RWPE1 (cell line): ENCODE measurements at places on chromosomes 1 and 21.

- DNase-seq, result no peak
These were observed 35.1 kb downstream of the PTPRF start for GRCh38 chr1:43565600-43566360.

DNA sequence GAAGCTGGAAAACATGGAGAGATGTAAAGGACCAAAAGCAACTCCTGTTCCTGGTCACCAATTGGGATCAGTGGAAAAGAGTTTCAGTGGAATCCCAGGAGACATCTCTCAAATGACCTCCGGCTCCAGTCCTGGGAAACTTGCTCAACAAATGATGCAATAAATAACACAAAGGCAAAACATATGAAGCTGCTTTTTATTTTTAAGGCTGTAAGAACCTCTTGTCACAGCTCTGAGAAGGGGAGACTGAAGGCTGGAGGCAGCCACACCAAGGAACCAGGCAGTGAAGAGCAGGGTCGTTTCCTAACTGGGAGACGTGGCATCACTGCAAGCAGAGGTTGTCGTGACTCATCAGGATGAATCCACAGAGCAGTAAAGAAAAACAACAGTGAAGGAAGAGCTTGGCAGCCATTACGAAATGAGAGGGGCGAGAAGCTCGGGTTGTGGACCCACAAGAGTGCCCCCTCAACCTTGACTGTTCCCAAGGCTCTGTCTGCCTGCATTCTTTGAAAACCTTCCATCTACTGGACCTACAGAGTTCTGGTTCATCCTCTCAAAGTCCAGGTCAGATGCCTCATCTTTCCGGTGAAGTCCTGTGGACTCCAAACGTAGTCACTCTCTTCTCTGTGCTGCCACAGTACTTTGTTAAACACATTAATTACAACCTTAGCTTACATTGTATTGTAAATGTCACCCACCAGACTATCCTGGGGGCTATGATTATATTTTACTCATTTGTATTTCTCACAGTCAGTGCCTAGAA lies 32.1 kb downstream of the JAK1 start:
- peak; percentile 28 for DNase-seq

- DNase-seq, result no peak
These were observed 113.1 kb upstream of the SLC45A1 start for GRCh38 chr1:8204826-8205225.

DNA sequence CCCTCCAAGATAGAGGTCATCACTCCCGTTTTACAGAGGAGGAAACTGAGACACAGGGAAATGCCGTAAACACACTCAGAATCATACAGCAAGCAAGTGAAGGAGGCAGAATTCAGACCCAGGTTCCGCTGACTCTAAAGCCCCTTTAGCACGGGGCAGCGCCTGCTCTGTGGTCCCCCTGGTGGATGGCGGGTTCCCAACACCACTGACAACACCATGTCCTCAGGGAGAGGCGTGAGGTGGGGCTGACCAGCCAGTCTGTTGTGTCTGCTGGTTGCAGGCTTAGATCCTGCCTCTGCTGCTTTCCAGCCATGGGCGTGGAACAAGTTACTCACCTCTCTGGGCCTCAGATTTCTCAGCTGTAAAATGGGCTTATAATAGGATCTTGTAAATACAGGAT lies 617.3 kb downstream of the MATN1 start:
- DNase-seq, result peak; percentile 27

DNA sequence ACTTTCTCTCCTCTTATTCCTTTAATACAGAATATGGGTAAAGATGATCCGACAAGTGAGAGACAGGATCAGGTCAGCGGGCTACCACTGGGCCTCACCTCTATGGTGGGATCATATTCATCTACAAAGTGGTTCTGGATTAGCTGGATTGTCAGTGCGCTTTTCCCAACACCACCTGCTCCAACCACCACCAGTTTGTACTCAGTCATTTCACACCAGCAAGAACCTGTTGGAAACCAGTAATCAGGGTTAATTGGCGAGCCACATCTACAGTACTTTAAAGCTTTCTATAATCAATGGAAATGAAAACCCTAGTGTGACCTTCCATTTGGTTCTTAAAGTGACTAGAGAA lies 643 bp downstream of the NRAS start:
- DNase-seq, result peak; percentile 12

- DNase-seq, result no peak
These were observed 489.3 kb downstream of the AMY1C start for GRCh38 chr1:104238991-104239390.

DNA sequence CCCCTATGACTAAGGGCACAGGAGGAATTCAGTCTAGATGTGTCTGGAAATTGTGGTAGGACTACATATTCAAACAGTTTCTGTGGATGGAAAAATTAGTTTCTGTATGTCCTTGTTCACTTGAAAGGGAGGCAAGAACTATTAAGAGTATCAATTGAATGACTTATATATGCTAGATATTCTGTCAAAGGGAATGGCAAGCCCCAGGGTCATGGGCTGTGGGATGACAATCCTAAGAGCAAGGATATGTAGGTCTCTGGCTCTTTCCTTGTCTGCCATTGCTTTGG lies 383.5 kb upstream of the B3GALT2 start:
- DNase-seq, result no peak

DNA sequence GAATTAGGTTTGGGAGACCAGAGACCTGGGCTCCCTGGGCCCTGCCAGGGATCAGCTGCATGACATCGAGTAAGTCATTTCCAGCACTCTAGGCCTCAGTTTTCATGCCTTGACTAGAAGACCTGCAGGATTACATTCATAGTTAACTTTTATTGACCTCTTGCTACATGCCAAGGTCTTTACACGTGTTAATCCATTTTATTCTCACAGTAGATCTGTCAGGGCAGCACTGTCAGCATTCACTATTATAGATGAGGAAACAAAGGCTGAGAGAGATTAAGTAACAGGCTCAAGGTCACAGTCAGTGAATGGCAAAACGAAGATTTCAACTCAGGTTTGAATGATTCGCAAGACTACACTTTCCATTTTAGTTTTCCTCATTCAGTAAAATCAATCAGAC lies 37.0 kb downstream of the PGM1 start:
- DNase-seq, result peak; percentile 44

DNA sequence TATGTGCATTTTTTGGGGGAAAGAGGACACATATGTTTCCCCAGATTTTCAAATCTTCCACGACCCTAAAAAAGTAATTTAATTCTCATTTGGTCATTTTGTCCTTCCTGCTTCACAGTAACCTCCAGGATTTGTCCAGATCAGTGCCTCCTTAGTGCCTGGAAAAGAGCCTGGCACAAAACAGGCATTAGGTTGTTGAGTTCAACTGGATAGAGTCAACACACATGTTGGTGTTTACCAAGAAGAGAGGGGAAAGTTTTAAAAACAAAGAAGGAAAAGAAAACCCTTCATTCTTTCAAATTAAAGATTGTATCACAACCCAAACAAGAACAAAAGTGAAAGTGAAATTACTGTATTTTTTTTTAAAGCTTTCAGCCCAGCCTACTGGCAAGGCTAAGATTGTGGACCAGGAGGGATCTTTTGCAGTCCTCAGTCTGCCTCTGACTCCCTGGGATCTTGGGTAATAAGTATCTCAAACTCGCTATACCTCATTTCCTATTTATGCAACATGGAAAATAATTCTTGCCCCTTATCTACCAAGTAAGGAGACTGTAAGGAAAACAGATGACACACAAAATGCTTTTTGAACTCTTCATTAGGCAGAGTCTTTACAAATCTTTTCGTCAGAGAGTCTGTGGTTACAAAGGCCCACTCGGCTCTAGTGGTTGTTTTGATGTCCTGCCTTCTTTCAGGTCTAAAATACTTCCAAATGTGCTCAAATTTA lies 57.8 kb downstream of the ZNF281 start:
- no peak for DNase-seq

DNA sequence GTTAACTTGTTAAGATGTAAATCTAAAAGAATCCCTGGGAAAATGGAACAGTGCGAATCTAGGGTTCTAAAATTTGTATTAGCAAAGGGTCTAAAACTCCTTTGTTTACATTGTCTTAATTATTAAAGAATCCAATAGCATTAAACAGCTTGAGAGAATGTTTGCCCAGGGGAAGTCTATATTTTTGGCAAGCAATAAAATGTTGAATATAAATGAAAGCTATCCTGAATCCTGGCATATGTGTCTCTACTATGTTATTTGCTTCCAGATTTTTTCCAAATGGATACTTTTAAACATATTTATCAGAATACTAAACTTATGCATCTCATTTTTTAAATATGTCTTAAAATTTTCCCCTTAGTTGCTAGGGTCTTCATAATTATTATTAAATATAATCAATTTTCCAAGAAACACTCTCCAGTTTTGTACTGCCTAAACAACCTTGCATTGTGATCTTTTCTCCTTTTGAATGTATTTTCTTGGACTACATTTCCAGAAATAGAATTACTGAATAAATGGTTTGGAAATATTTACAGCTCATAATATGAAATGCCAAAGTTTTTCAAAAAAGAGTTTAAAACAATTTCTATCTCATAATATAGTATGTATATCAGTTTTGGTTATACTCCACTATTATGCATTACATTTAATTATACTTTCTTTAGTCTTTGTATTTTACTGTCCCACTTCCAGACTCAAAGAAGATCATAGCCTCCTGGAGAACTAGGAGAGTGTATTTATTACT lies 304.8 kb downstream of the USP25 start:
- DNase-seq, result no peak

GRCh38 chr21:34590520-34590919 lies 24.4 kb downstream of the RCAN1 start:
- no peak for DNase-seq

DNA sequence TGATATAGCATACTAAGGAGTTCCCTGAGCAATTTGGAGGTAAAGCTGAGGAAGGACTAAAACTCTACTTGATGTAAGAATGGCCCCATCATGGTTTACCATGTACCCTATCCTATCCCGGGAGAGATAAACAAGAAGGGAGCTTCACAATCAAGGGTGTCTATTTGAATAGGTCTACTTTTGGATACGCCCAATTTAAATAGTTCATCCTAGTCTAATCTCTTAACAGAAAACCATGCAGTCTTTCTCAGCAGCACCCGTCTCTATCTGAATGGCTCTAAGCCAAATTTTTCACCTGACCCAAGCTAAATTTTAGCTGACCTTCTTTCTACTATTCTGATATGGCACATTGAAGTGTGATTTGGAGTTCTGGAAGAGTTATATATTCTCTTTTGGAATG lies 122.0 kb downstream of the TNNI3K start:
- no peak for DNase-seq

DNA sequence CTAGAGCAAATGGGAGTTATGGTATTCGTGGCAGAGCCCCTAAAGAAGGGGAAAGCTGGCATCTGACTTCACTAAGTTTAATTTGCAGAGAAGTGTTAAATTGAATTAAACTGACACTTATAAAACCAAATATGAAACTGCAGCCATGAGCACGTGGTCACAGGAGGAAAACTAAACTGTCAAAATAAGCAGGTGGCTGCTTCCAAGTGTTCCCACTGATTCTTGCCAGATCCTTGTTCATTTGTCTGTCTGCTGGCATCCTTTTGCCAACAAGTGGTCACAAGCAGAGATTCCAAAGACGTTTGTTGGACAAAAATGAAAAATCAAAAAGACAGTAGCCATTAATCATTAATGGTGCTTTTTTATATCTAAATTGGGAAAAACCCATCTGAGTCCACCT lies 6.5 kb upstream of the CELA2B start:
- no peak for DNase-seq

GRCh38 chr1:14255711-14256110 lies 342.8 kb upstream of the KAZN start:
- DNase-seq, result no peak

- DNase-seq, result no peak
These were observed 28.4 kb downstream of the LMX1A start for GRCh38 chr1:165328136-165328535.

GRCh38 chr1:200751717-200752116 lies 13.0 kb downstream of the CAMSAP2 start:
- DNase-seq, result no peak

GRCh38 chr21:17436626-17437111 lies 76.2 kb upstream of the CXADR start:
- DNase-seq, result no peak

GRCh38 chr1:204677864-204678263 lies 7.7 kb downstream of the LRRN2 start:
- no peak for DNase-seq

- no peak for DNase-seq
These were observed 494 bp downstream of the NT5C1A start for GRCh38 chr1:39671433-39671792.

DNA sequence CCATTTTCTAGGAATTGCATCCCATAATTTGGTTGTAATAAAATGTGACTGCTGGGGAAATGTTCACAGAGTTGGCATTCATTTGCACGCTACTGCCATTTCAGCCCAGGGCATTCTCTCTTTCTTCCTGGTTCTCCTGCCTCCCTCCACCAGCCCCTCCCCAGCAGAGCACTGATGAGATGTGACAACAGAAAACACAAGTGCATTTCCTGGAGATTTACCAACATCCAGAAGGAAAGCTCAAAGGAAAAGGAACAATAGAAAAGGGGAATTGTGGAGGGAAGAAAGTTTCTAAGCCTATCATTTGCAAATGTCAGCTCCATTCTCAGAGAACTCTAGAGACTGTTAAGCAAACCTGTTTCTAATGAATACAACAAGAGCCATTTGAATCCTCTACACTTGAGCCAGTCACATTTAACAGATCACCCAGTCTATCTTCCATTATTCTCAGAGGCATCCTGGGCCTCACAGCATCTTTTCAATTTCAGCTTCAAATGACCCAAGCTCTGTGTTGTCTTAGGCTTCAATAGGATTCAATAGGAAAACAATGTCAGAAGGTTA lies 395.6 kb upstream of the PBX1 start:
- no peak for DNase-seq

DNA sequence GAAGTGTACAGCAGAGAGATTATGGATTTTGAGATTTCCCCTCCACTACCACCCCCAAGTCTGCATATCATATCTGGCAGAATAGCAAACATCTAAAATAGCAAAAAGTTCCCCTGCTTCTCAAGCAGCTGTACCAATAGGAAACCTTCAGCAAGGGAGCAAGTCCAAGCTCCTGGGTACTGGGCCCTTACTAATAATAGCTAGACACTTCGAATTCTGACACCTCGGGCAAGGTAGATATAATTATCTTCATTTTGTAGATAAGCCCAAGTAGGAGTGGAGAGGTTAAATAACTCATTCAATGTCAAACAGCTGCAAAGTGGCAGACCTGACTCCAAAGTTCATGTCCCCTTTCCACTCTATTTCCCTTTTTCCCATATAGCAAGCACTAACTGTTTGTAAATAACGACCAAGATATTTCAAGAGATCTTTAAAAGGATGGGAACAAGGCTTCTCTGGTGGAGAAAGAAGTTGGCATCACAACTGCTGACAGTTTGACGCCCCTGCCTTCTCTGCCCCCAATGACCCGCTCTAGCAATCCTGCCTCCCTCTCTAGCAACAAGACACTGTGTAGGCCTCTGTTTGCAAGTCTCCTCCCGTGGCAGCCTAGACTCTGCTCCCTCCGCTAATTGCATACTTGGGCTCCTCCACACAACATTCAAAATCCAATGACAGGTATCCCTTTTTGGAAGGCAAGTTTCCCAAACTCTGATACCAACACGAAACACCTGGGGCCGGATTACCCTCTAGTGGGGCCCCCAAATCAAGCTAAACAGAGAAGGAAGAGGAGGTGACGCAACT lies 18.7 kb upstream of the ADAR start:
- DNase-seq, result no peak
